Stimulated activated CD8-positive, alpha-beta memory T cell treated with anti-CD3 and anti-CD28 coated beads, Interleukin-15, amount 100 ng/mL, for 24 hours (primary cell): ENCODE measurements at places on chromosomes 16 and 17.

DNA sequence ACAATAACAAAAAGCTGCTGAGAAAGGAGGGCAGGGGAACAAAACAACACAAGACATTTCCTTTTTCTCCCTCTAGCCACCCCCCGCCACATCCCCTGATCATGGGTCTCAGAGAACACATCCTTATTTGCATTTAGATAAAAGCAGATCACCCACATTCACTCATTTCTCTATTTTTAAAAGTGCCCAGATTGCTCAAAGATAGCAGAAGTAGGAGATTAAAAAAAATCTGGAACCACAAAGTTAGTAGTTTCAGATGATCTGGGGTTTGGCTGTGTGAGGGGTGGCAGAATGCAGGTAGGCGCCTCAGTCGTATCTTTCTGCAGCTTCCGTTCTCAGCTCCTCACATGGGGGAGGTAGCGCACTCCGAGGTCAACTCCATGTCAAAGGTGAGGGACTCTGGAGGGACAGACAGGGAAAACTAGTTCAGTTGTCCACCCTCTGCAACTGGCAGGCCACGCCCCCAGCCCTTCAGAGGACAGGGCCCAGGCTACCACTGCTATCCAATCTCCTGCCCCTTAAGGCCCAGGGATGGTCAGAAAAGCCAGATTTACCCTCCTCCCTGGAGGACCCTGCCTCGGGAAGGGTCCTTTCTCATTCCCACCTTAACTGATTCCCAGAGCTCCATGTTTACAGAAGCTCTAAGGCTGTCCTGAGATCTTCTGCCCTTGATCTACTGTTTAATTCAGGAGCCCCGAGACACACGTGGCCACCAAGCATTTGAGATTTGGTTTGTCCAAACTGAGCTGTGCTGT is 27.3 kb downstream of the STAT5A start:
- DNase-seq, result no peak

- peak; percentile 46 for DNase-seq
Observed at GRCh38 chr17:20226814-20227482, 217.8 kb downstream of the SPECC1 start.

- DNase-seq, result no peak
Observed at GRCh38 chr17:48996722-48997102, 473 bp upstream of the IGF2BP1 start.

- DNase-seq, result no peak
Observed at GRCh38 chr17:38617074-38617860, 11.5 kb upstream of the SRCIN1 start.

DNA sequence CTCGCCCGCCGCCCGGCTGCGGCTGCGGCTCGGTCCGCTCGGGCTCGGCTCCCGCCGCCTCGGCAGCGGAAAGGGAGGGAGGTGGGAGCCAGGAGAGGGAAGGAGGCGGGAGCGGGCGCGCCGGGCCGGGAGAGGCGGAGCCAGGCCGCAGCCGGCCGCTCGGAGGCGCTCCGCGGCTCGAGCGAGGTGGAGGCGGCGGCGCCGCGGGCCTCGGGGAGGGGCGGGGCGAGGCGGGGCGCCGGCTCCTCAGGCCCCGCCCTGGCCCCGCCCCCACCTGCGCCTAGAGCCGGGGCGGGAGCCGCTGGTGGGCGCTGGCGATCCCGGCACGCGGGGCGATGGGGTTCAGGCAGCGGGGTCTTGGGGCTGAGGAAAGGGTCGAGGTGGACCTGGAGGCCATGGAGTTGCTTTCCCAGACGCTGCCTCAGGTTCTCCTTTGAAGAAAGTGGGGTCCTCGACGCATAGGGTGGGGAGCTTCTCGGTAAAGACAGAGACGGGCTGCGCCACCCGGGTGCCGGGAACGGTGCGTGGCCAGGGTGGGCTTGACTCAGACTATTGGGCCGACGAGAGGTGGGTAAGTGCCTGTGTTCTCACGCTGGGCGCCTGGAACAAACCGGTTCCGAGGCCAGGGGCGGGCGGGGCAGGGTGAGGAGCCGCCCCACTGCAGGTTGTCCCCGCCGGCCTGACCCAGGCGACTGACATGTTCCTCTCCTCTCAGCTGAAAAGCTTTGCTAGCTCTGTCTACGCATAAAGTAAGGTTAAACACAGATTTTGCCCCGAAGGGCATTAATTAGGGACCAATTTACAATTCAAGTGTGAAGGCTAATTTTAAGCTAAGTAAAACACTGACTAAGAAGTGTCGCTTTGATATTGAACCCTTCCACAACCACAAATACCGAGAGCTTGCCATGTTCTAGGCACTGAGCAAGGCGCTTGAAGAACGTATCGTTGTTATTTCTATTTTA is at the start of gene CMTM4:
Gene CMTM4 (minus strand): TSS at position 75 of the 962 bp plus-strand sequence. CDS start 218 bp downstream, outside the sequence.
- DNase-seq, result peak; percentile 56

GRCh38 chr16:65392806-65393565 is 271.1 kb upstream of the CDH11 start:
- no peak for DNase-seq

DNA sequence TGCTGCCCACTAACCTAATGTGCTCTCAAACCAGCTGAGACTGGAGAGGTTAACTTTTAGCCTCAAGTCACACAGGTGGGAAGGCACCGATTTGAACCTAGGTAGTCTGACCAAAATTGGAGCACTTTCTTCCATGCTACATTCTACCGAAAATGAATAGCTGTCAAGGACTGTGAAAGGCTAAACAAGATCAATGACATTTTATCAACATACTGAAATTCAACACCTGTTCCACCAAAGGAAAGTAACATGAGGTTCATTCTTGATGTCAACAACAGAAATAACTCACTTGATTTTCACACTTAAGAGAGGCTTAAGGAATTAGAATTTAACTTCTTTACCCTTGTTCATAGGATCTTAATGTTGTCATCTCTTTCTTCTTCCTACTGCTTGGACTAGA is 284.4 kb upstream of the MON1B start:
- no peak for DNase-seq

DNA sequence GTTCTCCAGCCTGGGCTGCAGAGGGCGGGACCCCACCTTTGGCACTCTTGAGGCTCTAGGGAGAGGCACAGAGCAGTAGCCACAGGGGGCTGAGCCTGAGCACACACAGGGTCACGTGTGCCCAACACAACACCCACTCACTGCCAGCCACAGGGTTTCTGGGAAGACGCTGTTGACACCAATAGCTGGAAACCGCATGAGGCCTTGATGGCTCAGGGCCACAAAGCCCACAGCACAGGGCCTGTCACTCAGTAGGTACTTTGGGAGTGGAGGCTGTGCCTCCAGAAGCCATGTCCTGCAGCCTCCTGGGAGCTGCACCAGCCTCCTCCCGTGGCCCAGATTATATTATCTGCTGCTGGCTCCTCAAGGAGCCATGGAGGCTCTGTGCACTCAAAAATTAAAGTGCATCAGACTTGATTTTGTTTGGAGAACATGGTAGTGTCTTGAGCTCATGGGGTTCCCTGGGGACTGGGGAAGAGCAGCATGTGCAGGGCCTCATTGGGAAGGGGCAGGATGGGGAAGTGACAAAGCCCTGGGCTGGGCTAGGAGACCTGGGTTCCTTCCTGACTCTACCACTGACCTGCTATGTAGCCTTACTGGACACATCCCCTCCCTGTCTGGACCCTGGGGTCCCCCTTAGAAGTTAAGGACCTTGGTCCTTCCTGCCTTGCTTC is 12.5 kb upstream of the SREBF1 start:
- DNase-seq, result peak; percentile 57

DNA sequence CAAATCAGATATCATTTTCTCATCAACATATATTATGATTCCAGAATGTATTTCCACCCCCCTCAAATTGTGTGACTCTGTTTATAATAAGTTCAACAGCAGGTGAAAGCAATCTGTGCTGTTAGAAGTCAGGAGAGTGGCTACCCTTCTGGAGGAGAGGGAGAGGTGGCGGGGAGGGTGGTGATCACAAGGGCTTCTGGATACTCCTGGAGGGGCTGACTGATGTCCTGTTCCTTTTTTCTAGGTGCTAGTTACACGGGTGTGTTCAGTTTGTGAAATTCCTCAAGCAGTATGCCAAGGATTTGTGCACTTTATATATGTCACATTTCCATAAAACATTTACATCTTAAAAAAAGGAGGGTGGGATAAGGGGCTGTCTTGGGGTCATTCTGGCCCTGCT is 119.1 kb downstream of the IRF8 start:
- DNase-seq, result no peak

GRCh38 chr17:7496470-7497183 is 12.5 kb downstream of the POLR2A start:
- DNase-seq, result no peak

- DNase-seq, result no peak
Observed at GRCh38 chr17:45265821-45266220, 3.9 kb upstream of the SPATA32 start.

DNA sequence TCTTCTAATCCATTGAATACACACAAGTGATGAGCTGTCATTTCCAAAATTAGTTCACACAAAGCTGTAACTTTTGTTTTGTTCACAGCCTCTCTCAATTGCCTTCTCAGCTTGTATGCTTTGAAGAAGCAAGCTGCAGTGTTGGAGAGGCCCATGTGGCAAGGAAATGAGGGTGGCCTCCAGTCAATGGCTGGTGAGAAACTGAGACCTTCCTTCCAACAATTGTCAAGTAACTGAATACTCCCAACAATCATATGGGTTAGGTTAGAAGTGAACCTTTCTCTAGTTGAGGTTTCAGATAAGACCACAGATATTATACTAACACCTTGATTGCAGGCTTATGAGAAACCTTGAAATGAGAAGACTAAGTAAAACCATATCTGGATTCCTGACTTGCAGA is 82.4 kb upstream of the SOX9 start:
- DNase-seq, result no peak

DNA sequence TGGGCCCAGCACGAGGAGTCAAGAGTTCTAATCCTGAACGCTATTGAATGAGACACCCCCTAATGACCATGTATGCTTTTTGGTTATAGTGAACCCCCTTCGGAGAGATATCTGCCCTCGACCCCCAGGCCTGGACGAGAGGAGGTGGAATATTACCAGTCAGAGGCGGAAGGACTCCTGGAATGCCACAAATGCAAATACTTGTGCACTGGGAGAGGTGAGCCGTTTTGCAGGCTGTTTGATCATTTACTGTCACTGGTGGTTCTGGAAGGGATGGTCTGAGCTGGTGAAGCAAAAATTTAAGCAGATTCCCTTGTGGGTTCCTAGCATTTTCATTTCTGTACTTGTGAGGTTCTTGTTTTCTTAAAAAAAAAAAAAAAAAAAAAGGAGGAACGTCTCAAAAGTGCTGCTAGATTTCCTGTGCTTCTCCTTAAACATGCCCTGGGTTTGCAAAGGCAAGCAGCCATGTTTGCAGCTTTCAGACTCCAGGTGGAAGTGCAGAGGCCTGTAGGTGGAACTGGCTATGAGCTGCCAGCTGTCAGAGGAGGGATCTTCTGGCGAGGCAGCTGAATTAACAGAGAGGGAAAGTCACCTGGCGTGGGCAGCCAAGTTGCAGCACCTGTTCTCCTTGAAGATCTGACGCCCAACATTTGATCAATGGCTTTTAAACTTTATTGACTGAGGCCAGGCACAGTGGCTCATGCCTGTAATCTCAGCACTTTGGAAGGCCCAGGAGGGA is 3.5 kb downstream of the MARVELD3 start:
- no peak for DNase-seq

- no peak for DNase-seq
Observed at GRCh38 chr16:8713635-8714172, 39.3 kb downstream of the ABAT start.

GRCh38 chr16:12170103-12171040 is 193.8 kb downstream of the SNX29 start:
- DNase-seq, result no peak

DNA sequence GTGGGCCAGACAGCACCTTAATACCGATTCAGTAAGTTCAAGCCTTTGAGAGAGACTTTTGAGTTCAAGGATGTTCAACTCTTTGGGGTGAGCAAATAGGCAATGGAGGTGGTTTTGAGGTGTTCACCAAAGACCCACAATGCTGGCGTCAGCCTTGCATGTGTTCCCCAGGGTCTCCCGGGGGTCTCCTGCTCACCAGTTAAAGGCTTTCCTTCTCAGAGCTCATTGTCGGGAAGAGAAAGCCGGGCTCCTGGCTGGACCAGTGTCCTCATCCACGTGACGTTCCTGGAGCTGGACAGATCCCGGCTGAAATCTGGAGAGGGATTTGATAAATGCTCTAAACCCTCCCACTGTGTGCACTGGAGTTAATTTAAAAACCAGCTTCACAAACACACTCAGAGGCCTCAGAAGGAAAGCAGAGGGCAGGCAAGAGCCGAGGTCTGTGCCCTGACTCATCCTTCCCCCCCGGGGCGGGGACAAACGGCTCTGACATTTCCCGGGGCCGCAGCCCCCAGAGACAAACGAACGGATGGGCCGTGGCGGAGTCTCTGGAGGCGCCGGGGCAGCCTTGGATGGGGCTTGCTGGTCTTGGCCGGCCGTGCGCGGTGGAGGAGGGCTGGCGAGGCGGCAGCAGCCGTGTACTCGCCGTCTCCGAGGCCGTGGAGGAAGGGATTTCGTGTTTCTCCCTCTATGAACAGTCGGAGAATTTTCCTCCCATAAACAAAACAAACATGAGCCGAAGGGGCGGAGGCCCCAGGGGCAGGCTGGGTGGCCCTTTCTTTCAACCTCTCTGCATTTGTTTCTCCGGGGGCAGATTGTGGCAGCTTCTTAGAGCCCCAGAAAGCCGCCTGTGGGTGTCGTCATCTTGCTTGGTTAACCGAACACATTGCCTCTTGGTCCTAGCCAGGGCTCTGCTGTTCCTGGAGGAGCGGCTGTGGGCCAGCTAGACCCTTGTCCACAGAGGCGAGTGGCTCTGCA is 94.2 kb downstream of the NTN1 start:
- DNase-seq, result no peak

DNA sequence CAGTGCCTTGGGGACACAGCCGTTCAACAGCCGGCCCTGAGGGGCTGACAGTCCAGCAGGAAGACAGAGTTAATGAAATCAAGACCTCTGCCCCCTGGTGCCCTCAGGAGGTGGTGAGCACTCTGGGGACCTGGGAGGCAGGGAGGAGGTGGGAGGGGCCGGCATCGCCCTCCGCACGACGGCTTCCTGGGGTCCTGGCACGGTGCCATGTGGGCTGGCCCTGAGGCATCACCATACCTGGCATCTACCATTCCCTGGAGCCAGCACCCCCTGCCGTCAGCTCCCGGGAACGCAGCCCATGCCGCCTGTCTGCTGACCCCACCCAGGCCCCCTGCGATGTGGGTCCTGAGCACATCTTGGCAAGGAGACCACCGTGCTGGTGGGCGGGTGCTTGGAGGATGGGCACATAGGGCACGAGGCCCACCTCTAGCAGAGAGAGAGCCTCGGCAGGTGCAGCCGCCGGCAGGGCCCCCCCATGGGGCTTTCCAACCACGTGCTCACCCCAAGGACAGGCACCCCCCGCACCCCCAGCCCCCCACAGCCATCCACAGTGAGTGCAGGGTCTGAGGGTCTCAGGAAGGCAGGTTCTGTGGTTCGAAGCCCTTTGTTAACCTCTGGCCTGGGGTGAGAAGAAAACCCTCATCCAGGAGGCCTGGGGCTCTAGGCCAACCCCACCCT is 52.5 kb downstream of the ZFPM1 start:
- peak; percentile 26 for DNase-seq
